NCI-H1417 treated with DMSO at 0.1 percent for 48 hours (cell line): ENCODE measurements at places on chromosomes 7 and 10.

- DNase-seq, result no peak
These were observed 5.1 kb upstream of the CSGALNACT2 start for GRCh38 chr10:43132867-43133787.

GRCh38 chr7:38339953-38340819 lies 66.8 kb upstream of the TARP start:
- DNase-seq, result no peak

DNA sequence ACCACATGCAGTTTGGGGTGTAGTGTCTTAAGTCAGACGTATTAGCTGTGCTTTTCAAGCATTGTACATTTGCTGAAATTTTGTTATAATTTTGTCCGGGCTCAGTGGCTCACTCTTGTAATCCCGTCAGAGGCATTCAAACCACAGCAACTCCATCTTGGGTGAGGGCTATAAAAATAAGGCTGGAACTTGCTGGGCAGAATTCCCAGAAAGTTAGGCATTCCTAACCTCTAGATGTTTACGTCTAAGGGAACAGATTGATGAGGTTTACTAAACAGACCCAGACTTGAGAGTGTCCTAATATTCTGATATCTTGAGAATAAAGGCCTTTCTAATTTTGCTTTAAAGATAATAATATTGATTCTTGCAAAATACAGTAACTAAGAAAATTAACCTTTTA lies 957.8 kb downstream of the NXPH1 start:
- DNase-seq, result no peak

DNA sequence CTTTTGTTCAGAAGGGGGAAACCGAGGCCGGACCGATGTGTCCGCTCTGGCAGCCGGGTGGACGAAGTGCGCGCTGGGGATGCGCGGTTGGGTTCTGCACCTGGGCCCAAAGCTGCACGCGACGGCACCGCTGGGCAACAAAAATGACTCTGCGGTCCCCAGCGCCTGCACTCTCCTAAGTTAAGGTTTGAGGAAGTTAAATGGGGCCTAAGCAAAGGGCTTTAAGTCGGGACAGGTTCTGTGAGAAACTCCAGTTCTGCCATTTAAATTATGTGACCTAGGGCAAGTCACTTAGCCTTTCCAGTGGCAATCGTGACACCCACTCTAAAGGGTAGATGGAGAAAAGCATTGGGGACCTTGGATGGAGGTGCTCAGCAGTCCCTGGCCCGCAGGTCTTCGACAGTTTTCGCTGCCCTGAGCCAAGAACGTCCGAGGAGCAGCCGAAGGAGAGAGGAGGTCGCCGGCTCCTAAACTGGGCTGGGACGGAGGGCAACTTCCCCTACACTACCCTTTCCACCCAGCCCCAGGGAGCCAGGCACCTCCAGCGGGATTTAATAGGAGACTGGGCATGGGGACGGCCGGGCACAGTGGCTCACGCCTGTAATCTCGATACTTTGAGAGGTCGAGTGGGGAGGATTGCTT lies 534 bp upstream of the ACBD5 start:
- DNase-seq, result no peak

DNA sequence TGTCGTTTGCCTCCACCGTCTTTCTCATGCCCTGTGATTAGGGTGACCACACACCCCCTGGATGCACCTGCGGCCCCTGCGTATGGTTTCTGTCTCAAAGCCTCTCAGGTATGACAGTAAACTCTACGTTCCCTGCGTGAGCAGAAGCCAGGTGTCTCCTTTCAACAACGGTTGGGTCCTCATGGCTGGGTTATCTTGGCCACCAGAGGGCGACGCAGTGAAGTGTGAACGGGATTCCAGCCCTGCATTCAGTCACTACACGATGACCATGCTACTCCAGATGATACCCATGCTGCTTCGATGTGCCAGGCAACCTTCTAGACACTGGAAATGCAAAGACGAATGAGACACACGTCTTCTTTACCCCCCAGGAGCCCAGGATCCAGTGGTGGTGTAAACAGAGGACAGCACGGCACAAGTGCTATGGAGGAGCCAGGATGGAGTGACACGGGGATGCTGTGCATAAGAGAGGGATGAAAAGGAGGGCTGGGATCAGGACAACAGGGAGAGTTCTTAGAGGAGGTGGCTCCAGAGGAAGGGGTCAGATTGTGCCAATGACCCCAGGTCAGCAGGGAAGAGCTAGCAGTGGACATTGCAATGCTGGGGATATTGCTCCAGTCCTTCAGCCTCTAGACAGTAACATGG lies 228.1 kb upstream of the PFKP start:
- no peak for DNase-seq

- no peak for DNase-seq
These were observed 17.2 kb upstream of the STRIP2 start for GRCh38 chr7:129417073-129417472.

GRCh38 chr10:88913127-88913526 lies 33.1 kb downstream of the STAMBPL1 start:
- peak; percentile 29 for DNase-seq

DNA sequence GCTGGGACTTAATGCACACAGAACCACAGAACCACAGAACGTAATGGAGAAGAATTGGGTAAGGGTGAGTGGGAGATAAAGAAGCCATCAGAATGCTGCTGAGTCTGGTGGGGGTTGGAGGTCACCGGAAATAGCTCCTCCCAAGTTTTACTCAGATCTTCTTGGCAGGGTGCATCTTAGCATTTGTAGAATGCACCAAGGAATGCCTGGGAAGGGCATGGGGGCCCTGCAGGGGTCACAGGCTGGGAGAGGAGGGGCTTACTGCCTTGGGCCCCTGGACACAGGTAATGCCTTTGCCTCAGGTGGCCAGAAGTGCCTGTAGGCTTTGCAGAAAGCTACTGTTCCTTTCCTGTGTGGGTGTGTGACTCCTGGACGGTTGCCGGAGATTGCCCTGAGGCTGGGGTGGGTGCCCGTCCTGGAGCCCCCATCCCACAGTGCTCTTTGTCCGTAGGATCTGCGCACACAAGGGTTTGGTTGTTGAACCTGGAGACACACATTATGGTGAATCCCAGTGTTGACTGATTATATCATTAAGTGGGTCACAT lies 55.1 kb downstream of the MGMT start:
- DNase-seq, result no peak

GRCh38 chr10:94091649-94092048 lies 97.9 kb downstream of the PLCE1 start:
- DNase-seq, result no peak

DNA sequence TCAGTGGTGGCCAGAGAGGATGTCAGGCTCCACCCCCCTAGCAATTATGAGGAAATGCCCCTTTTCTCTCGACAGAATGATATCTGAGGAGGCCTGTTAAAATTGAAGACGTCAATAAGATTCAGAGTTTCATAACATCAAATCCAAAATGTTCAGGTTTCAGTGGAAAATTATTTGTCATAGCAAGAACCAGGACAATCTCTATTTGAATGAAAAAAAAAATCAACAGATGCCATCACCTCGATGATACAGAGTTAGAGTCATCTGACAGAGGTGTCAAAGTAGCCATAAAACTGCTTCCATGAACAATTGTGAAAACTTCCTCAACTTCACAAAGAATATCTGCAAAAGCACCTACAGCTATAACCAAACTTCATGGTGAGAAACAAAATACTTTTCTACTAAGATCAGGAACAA lies 7.7 kb downstream of the TMEM273 start:
- DNase-seq, result no peak

DNA sequence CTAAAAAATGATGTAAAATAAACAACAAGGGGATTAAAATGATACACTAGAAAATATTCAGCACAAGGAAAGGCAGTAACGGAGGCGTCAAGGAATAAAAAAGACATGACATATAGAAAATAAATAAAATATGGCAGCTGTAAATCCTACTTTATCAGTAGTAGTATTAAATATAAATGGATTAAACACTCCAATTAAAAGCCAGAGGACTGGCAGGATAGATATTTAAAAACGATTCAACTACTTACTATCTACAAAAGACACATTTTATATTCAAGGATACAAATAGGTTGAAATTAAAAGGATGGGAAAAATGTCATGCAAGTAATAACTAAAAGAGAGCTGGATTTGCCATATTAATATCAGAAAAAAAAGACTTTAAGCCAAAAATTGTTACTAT lies 43.2 kb downstream of the FZD1 start:
- DNase-seq, result no peak

- DNase-seq, result no peak
These were observed 94.0 kb downstream of the GRK5 start for GRCh38 chr10:119301397-119301796.

- DNase-seq, result no peak
These were observed 459.3 kb downstream of the CNTNAP2 start for GRCh38 chr7:146575903-146576302.

- DNase-seq, result no peak
These were observed 177.9 kb downstream of the RPS24 start for GRCh38 chr10:78211561-78212051.

DNA sequence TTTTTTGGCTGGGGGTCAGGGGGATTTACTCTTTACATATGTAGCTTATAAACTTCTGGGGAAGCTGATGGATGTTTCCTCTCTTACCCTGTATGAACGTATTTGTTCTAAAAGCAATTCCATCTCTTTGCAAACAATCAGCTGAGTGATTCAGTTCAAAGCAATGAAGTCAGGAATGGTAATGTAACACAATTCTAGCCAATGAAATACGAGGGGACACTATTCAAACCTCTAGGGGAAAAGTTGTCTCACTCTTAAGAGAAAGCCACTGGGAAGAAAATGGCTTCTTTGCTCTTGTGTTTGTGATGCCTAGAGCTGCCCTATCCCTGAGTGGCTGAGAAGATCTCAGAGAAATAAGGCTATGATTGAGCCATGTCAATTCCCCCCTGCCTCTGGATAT lies 134.8 kb upstream of the SEMA3C start:
- DNase-seq, result no peak

DNA sequence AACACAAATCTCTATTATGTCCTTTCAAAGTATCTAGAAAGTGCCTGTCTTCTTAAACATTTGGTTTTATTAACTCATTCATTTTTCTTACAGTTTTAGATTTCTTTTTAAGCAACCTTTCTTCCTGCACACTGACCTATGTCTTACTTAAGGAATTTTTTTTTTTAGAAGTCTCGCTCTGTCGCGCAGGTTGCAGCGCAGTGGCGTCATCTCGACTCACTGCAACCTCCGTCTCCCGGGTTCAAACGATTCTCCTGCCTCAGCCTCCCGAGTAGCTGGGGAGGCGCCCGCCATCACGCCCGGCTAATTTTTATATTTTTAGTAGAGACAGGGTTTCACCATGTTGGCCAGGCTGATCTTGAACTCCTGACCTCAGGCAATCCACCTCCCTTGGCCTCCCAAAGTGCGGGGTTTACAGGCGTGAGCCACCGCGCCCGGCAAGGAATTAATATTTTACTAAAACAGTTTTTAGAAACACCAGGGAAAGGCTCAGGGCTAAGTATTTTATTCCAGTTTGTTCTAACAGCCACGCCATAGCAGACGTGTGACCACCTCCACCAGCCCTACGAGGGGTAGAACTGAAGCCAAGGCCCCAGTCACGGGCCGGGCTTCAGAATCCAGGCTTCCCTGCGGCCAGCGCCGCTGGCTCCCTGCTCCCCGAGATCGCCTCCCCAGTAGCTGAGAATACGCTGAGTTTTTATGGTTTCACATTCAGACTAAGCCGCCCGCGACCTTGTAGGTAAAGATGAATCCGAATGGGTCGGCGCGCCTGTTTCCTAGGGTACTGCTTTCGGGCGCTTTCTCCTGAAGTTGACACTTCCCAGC lies 941 bp upstream of the LUC7L2 start:
- DNase-seq, result peak; percentile 67

DNA sequence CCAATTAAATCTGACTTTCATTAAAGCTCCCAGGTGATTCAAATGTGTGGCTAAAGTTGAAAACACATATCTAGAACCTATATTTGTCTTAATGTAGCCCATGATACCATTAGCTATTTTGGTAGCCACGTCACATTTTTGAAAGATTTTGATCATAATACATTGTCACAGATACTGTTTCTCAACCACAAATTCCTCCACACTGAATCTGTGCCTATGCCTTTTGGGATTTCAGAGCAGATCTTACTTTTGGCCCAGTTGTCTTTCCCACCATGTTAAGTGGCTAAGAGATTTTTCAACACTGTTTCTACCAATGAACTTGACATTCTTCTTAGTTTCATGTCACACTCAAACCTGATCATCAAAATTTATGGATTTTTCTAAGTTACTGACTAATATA lies 47.4 kb downstream of the CH25H start:
- DNase-seq, result no peak

- no peak for DNase-seq
These were observed 48.7 kb downstream of the FAM171A1 start for GRCh38 chr10:15322356-15322755.

DNA sequence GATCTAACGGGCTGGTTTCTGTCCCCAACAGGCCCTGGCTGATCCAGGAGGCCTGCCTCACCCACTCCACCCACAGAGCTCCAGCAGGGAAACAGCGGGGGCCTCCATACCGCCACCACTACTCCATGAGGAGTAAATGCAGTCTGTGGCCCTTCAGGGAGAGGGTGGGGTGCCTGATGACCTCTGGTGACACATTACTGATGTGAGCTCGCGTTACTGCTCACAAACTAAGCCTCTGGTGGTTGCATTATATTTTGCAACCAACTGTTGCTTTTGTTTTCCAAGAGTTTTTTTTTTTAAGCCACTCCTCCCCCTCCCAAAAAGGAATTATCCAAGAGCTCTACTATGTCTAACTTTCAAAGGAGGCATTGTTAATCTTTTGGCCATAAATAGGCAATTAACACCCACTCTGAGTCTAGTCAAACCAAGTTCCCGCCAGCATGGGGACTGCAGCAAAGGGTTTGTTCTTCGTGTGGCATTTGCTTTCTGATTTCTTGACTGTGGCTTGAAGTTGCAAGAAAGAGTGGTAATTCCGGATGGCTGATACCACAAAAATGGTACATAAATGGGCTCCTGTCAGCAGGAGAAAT lies 72.6 kb downstream of the FAM53B start:
- DNase-seq, result no peak

DNA sequence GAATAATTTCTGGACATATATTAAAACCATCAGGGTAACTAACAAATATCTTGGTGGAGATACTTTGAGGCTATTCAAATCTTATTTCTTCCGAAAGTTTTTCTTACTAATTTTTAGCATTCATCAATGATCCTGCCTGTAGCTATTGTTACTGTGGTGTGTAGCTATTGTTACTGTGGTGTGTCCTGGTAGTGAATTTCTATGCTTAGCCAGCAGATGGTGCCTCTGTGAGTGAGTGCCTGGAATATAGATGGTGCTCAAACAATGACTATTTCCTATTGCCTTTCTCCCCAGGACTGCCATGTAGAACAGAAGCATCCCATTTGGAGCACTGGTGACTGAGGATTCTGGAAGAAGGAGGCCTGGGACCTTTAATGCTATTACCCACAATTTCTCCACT lies 245.7 kb downstream of the CCSER2 start:
- no peak for DNase-seq

GRCh38 chr10:74558403-74558802 lies 268.0 kb upstream of the KAT6B start:
- no peak for DNase-seq

DNA sequence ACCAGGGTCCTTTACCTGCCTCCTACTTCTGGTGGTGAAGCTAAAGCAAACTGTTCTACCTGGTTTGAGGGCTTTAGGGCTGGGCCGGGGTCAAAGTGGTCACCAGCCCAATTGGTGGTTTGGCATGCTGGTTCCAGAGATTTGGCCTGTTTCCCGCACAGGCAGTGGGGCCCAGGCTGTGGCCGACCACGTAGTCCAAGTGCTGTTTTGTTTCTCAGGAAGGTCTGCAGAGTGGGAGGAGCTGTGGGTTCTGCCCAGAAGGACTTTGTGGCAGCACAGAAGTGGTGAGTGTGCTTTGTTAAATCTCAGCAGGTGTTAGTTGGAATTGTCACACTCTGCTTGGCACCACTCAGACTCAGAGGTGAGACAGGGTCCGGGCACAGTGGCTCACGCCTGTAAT lies 85.8 kb downstream of the MKX start:
- DNase-seq, result no peak

- no peak for DNase-seq
These were observed 42.6 kb downstream of the ZNF503 start for GRCh38 chr10:75358835-75359421.
